ENCODE measurements at places on chromosomes 6 and 20.

DNA sequence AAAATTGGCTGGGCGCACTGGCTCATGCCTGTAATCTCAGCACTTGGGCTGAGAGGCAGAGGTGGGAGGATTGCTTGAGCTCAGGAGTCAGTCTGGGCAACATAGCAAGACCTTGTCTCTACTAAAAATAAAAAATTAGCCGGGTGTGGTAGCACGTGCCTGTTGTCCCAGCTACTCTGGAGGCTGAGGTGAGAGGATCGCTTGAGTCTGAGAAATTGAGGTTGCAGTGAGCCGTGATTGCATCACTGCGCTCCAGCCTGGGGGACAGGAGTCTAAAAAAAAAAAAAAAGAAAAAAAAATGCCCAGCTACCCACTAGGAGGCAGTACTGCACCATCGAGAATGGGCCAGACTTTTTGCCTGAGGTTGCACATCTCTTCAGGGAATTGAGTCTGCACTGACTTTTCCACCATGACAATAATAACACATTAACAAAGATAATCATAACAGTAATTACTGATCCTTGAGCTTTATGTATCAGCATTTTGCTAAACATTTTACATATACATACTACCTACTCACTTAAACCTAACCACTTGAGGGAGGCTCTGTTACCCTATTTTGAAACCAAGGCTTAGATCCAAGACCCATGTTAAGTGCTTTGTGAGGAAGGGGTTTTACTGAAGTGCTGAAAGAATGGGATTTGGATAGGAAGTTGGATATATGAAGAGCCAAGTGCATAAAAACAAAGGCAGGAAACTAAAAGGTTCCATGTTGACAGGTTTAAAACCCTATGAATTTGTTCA, 21.0 kb downstream of the SRSF3 start:
- DNase-seq, result peak; percentile 42

- DNase-seq, result no peak
Observed at GRCh38 chr6:102216232-102216631, 822.7 kb downstream of the GRIK2 start.

DNA sequence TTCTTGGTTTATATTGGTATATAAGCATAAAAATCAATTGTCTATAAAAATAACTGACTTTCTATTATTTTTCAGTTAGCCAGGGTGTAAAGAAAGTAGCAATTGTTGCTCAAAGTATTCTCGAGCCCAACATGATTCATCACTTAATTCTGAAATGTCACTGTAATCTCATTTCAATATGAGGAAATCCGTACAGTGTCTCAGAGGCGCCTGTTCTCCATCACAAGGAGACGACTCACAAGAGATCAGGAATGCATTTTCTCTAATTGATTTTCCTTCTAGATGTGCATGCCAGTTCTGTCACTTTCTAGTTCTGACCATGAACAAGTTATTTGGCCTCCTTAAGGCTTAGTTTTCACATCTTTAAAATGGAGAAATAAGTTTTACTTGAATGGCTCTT, 753.1 kb downstream of the MAFB start:
- no peak for DNase-seq

GRCh38 chr20:11195899-11196558, 522.2 kb upstream of the JAG1 start:
- no peak for DNase-seq

DNA sequence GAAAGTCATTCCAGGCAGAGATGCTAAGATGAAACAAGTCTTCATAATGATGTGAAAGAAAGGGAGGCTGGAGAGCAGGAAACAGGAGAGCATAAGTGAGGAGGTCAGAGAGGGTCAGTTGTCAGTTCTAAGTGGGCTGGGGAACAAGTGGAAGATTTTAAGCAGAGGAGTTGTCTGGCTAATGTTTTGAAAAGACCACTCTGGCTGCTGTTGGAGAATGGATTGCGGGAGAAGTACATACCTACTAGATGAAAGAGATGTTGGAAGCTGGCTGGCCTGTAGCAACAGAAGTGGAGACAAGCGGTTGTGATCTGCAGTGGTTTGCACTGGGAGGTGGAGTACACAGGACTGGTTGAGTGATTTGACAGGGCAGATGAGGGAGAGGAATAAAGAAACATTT, 10.1 kb downstream of the SLC35F1 start:
- DNase-seq, result no peak
